Activated naive CD8-positive, alpha-beta T cell treated with anti-CD3 and anti-CD28 coated beads, Interleukin-2, amount 10 ng/mL, durations not matched to agents 7 days and 5 days (primary cell): ENCODE measurements at places on chromosomes 12 and 14.

DNA sequence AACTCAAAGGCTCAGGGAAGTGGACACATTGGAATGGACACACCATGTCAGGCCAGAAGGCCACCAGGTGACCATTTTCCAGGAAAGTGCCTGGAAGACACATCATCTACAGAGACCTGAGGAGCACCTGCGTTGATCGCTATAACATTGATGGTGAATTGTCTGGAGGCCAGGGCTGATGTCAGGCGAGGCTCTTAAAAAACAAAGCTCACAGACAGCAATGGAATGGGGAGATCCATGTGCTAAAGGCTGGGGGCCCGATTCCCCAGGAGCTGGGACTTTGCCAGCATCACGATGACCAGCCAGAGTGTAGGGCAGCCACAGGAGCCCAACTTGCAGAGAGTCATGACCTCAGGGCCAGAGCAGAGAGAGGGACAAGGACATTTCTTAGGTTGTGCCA, 30.3 kb downstream of the DIO3 start:
- no peak for DNase-seq

DNA sequence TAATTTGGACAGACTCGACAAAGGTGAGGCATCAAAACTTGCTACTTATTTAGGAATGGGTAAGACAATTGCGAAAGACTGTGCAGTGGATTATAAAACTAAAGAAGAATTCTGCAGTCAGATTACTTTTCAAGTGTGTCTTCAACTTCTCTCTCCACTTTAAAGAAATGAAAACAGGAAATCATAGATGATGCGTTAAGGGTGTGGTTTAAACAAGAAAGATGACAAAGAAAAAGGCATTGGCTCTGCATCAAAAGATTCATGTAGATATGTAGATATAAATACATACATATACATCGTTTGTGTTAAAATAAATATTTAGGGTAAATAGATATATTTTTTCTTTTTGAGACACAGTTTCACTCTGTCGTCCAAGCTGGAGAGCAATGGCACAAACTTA, 74.6 kb upstream of the PARP11 start:
- DNase-seq: no peak

DNA sequence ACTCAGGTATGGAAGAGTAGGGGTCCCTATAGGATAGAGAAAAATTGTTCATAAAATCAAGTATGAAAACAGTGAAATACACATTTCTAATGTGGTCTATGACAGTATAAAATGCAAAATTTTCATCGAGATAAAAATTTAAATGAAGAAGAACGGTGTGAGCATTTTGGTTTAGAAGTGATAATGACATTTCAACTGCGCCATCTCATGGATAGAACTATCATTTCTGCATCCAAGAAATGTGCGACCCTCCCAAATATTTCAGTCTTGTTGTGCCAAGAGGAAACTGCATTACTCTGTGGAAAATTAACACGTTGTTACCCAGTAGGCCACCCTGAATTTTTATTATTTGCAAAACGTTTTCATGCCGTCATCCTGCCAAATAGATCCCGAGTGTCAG, 108.8 kb downstream of the CRACR2A start:
- DNase-seq: no peak

GRCh38 chr14:101947577-101947903, 16.8 kb upstream of the DYNC1H1 start:
- DNase-seq: no peak

DNA sequence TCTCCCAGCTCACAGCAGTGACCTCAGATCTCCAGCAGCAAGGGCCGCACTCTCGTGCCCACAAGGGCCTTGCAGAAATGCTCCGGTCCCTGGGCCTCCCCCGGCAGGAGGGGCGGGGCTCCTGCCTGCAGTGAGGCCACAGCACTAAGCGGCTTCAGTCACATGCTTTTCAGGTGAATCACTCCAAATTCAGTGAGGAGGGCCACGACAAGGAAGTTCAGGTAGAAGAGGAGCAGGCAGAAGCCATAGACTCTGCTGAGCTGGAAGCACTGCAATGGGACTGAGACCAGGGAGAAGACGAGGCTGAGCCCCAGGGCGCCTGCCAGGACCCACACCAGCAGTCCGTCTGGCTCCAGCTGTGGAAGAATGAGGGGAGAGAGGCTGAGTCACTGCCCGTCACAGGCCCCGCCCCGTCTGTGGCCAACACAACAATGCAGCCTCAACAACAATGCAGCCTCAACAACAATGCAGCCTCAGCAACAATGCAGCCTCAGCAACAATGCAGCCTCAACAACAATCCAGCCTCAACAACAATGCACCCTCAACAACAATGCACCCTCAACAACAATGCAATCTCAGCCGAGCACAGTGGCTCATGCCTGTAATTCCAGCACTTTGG, 35.2 kb downstream of the SLC8B1 start:
- no peak for DNase-seq

DNA sequence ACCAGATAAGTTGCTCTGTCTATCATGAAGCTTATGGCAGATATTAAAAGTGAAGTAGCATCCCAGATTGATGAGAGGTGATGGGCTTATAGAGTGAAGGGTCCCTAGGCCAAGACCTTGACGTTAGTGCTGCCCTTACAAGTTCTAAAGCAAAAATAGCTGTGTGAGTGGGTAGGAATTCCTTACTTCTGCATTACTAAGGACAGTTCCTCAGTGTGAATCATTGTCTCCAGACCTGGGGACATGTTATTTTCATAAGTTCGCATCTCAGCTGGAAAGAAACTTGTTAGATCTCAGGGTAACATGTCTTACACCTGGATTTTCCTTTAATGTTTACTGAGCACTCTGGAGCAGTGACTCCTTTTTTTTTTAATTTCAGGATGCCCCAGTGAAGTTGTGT, 28.7 kb downstream of the MAPKAPK5 start:
- no peak for DNase-seq

- DNase-seq: no peak
Measured at GRCh38 chr12:124109760-124110159, 136.7 kb downstream of the ZNF664 start.

GRCh38 chr14:52319919-52320318, 5.8 kb downstream of the PTGER2 start:
- no peak for DNase-seq

- no peak for DNase-seq
Measured at GRCh38 chr12:60072911-60073310, 477.1 kb downstream of the SLC16A7 start.

- DNase-seq: no peak
Measured at GRCh38 chr14:50516091-50516490, 16.3 kb downstream of the MAP4K5 start.

DNA sequence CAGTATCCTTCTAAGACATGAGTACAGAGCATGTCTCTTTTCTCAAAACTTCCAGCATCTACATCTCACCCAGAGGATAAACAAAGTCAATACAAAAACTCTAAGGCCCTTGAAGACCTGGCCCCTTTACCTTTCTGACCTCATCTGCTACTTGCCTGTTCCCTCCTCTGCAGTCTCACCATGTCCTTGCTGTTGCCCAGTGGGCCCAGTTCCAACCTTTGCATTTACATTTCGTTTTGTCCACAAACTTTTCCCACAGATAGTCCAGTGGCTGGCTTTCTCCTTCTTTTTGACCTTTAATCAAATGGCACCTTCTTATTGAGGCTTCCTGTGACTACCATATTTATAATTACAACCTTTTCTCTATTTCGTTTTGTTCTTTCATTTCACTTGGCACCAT, 1.6 kb downstream of the IRAK4 start:
- DNase-seq: no peak
